ENCODE measurements at places on chromosomes 1 and 21.

- DNase-seq = no peak
Observed at GRCh38 chr1:8845104-8846097, 28.0 kb upstream of the RERE start.

DNA sequence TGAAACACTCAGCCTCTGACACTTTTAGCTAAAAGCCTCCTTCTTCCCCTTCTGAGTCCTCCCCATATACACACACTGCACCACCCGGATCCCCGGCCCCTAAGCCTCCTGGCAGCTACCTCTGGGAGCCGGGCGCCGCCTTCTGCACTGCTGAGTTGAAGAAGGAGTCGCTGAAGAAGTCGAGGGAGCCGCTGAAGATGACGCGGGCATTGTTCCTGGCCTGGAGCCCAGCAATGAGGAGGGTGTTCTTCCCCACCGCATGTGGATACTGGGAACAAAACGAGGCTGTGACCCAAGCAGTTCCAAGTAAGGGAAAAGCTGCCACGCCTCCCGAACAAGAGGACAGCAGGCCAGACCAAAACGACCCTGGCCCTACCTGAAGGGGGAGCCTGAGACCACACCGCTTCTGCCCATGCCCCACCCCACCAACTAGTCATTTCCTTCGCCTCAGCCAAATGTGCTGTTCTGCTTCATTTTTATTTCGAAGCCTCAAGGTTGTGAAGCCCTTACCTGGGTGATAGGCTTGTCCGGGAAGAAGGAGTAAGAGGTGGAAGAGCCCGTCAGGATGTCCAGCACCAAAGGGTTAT, 7.0 kb downstream of the DDOST start:
- no peak for DNase-seq

DNA sequence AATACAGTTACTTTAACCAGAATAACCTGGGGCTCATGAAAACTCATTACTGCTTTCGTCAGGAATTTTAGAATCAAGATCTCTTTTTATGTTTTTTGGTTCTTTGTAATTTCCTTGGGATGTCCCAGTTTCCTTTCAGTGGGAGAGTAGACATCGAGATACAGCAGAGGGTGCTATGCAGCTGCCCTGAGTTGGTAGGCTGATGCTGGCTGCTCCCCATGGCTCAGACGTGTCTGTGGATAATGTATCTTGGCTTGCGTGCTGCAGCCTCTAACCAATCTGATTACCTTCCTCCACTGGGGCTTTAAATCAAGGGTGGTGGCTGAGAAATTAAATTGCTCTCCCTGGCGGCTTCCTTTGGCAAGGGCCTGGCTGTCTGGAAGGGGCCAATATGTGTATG, 253.7 kb downstream of the CACNA1E start:
- no peak for DNase-seq

GRCh38 chr1:51316113-51316845, 14.1 kb downstream of the TTC39A start:
- DNase-seq = no peak

DNA sequence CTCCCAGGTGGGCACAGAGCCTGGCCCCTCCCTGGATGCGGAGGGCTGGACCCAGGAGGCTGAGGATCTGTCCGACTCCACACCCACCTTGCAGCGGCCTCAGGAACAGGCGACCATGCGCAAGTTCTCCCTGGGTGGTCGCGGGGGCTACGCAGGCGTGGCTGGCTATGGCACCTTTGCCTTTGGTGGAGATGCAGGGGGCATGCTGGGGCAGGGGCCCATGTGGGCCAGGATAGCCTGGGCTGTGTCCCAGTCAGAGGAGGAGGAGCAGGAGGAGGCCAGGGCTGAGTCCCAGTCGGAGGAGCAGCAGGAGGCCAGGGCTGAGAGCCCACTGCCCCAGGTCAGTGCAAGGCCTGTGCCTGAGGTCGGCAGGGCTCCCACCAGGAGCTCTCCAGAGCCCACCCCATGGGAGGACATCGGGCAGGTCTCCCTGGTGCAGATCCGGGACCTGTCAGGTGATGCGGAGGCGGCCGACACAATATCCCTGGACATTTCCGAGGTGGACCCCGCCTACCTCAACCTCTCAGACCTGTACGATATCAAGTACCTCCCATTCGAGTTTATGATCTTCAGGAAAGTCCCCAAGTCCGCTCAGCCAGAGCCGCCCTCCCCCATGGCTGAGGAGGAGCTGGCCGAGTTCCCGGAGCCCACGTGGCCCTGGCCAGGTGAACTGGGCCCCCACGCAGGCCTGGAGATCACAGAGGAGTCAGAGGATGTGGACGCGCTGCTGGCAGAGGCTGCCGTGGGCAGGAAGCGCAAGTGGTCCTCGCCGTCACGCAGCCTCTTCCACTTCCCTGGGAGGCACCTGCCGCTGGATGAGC, 34.2 kb downstream of the TRIM11 start:
- no peak for DNase-seq
